ENCODE measurements at places on chromosomes 6 and 20.

DNA sequence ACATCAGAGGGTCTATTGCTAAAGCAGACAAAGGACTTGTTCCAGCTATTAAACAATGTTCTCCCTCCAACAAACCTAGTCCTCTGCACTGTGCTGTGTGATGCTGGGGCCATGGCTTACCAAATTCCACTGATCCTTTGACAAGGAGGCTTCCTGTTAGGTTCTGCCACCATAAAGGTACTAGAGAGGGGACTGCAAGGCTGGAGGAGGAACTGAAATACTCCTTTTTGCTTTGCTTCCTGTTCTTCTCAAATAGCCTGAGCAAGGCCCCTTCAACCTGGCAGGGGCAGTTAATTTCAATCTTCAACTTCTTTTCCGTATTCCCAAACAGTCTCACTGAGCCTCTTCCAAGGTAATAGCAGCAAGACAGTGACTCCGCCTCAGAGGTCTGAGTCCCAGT lies 286.4 kb upstream of the IRAK1BP1 start:
- no peak for DNase-seq

DNA sequence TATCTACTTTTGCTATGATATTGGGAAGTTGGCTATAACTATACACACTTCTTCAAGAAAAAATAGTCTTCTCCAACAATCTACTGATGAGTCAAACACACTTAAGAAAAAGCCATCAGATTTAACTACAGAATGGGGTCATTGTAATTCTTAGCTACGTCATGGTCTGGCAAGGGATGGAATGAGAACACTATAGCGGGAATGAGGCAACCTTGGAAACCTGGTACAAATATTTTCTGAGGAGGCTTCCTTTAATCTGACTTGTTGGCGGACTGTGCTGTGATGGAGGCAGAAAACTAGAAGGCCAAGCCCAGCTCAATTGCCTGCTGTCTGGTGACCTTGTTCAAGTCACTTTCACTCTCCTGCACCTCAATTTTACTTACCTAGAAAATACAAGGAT lies 586.8 kb upstream of the JAG1 start:
- no peak for DNase-seq

GRCh38 chr20:40844332-40844731 lies 155.3 kb upstream of the MAFB start:
- DNase-seq = no peak

DNA sequence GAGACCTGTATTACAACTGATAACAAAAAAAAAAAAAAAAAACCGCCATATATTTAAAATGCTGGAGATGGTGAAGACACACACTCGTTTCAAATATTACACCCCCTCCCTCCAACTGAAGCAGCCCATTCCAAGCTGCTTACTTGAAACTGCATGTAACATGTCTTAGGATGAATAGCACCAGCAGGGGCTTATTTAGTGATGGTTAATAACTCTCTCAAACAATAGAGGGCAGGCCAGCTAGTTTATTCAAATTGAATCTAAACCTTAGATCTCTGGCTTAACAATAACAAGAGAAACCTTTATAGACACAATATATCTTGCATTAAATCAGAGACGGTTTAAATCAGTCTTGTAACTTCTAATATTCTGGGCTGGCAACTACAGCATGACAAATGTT lies 9.3 kb upstream of the JPH2 start:
- DNase-seq = no peak

- no peak for DNase-seq
These were observed 162.2 kb downstream of the LY86 start for GRCh38 chr6:6750594-6751265.

GRCh38 chr20:62603907-62604785 lies 38.2 kb upstream of the SLCO4A1 start:
- DNase-seq = no peak

DNA sequence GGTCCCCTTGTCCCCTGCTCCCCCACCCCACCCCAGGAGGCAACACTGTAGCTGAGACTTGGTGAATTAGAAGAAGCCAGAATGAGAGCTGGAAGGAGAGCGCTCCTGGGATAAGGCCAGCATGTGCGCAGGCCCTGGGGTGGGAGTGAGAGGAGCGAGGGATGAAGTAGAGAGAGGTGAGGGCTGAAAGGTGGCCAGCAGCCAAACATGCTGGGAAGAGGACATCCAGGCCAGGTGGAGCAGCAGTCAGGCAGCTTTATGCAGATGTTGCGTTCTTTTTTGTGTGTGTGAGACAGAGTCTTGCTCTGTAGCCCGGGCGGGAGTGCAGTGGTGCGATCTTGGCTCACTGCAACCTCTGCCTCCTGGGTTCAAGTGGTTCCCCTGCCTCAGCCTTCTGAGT lies 2.2 kb upstream of the BPIFB1 start:
- DNase-seq = no peak

DNA sequence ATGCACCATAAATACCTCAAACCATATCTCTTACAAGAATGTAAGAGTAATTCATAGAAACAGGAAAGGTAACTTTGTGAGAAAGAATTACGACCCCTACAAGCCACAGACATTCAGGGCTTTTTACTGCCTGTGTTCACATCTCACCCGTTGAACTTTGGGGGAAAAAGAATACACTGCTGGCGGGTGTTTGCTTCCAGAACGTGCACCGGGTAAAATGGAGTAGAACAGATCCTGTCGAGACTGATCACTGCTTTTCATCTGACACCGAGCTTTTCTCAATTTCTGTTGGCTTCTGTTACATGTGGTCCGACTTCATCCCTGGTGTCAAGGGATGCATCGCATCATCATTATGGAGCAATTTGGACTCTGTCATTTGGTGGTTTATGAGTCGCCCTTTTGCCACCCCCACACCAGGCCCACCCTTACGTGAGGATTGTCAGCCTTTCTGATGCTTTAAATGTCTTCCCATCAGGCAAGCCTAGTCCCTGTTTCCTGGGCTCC lies 219.2 kb upstream of the ZFP64 start:
- DNase-seq = no peak

GRCh38 chr6:11450037-11450436 lies 87.5 kb upstream of the TMEM170B start:
- DNase-seq = no peak

DNA sequence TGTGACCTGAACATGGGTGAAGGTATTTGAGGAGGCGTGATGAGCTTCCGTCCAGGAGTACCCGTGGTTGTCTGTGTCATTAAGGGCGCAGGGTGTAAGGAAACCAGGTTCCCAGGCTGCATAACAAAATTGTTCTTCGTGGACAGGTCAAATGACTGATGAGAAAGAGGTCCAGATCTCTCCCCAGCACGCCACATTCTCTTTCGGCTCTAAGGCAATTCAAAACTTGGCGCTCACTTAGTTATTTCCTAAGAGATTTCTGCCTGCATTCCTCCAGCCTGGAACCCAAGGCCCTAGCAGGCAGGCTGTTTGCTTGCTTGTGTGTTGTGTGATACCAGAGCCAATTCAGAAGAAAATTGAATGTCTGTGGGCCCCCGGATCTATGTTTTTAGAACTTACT lies 139.9 kb downstream of the AGPAT4 start:
- no peak for DNase-seq

DNA sequence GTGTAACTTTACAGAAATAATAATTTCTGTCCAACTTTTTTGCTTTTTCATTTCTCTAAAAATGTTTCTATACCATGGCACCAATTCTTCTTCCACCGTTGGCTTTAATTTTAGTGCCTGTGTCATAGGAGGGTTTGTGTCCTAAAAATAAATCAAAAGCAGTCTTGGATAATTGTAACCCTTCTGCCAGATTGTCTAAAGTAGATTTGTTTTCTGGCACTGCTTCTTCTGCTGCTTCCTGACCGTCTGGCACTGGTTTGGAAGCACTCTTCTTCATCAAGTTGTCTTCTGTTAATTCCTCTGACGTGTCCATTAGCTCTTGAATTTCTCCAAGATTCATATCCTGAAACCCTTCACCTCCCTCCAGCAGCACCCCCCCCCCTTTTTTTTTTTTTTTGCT lies 33.1 kb downstream of the SCAF8 start:
- DNase-seq = no peak

GRCh38 chr20:316316-317068 lies 8.9 kb upstream of the SOX12 start:
- DNase-seq = no peak

- DNase-seq = no peak
These were observed 169.5 kb downstream of the TFAP2C start for GRCh38 chr20:56798634-56799033.

DNA sequence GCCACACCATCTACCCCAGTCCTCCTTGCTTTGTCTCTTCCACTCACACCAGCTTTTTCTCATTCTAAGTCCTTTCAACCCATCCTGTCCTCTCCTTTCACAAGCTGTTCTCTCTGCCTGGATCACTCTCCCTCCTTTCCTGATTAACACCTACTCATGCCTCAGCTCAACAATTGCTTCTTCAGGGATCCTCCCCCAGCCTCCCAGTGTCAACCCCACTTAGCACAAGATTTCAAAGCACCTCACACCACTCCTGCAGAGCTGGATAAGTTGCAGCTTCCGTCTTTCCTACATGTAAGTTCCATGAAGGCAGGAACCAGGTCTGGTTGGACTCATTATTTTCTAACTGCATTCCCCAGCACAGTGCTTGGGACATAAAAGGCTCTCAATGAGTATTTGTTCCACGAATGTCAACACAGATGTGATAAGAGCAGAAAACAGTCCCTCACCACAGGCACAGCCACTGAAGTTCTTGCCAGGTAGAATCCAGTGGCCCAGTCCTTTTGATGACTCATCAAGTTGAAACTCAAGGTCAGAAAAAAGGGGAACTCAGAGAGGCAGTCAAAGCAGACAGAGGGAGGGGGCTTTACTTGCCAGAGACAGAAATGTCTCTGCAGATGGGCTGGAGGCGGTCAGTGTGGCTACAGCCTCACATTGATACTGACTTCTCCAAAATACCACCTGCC lies 193.4 kb upstream of the PRDM1 start:
- no peak for DNase-seq

GRCh38 chr6:108170332-108171290 lies 4.8 kb downstream of the NR2E1 start:
- no peak for DNase-seq

- DNase-seq = no peak
These were observed 359.3 kb downstream of the TAF4 start for GRCh38 chr20:61706259-61706961.
